ENCODE measurements at places on chromosomes 5 and 9.

- DNase-seq, result no peak
Measured at GRCh38 chr9:102405218-102405867, 589.8 kb upstream of the CYLC2 start.

DNA sequence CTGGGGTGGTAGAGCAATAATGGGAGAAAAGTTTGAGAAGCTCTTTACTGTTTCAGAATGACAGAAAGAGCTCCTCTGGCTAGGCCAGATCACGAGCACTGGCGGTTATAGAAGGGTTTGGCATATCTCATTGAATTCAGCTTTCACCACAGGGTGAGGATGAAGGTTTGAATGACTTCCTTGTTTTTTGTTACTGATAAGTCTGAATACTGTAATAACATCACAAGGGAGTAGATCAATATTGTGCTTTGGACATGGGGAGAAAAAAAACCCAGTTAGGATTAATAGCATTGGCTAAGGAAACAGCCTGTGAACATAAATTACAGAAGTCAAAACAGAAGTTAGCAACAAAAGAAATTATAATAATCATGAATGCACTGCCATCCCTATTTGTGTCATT, 9.4 kb downstream of the PHAX start:
- no peak for DNase-seq

GRCh38 chr5:179978792-179979191, 71.1 kb upstream of the TBC1D9B start:
- DNase-seq, result no peak

GRCh38 chr9:7935681-7936080, 136.1 kb upstream of the DMAC1 start:
- no peak for DNase-seq

DNA sequence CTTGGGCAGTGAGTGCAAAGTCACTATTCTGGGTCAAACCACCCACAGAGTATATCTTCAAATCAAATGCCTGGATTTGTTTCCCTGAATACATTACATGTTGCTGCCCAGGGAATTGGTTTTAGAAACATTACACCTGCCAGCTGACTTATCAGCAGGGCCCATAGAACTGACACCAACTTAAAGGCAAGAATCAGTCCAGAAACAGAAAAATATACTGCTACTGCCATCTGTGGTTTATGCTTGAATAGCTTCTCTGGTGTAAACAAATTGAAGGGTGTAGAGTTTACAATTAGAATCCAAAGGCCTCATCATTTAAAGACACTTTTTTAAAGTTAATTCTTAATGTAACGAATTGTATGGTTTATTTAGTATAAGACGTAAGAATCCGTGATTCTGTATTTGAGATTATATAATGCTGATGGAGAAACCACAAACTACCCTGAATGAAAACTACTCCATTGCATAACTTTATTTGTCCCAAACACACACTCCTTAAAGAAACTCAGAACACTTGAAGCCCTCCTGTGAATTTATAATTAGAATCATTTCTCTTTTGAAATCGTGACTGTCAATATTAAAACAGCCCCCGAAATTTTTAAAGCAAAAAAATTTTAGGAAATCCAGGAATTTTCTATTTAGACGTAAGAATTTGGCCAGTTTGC, 6.2 kb downstream of the NR6A1 start:
- DNase-seq, result peak; percentile 31

DNA sequence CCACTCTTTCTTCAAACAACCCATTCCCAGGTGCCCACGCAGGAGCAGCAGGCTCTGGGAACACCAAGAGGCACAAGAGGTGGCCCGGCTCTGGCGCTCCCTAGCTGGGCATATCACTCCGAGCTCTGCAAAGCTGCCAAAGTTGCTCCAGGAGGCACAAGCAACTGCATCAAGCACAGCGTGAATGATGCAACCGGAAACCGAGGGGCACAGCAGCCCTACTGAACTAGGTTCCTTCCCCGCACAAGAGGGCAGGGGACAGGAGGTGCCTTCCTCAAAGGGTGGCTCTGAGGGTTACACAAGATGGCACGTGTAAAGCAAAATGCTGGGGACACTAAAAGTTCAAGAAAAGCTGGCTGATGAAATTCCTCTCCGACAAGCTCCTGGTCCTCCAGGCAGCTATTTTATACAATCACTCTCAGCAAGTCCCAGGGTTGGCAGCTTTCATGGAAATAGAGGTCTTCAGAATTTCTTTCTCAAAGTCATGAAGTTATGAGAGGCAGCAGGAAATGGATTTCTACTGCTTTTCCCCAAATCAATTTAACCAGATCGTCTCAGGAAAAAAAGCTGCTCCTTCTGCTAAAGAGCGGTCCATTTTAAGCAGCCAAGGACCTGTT, 22.9 kb downstream of the PSMB7 start:
- peak; percentile 24 for DNase-seq

GRCh38 chr5:153158608-153159007, 331.9 kb upstream of the GRIA1 start:
- DNase-seq, result no peak

Data from AG20443 (cell line).